ENCODE measurements at places on chromosomes 12 and 14.
A peak's percentile ranks its signal among the peaks of the same experiment; 100 is the strongest.

- DNase-seq = no peak
Measured at GRCh38 chr14:49303946-49304516, 282.1 kb downstream of the RPS29 start.

GRCh38 chr12:45779936-45780335 is 50.4 kb downstream of the ARID2 start:
- DNase-seq = no peak

- DNase-seq = peak; percentile 90
Measured at GRCh38 chr14:49999146-49999761, 106.4 kb downstream of the ARF6 start.

- DNase-seq = peak; percentile 88
Measured at GRCh38 chr12:51531978-51532497, 59.0 kb upstream of the SCN8A start.

GRCh38 chr12:122635471-122635870 is 67.7 kb downstream of the HCAR2 start:
- no peak for DNase-seq

DNA sequence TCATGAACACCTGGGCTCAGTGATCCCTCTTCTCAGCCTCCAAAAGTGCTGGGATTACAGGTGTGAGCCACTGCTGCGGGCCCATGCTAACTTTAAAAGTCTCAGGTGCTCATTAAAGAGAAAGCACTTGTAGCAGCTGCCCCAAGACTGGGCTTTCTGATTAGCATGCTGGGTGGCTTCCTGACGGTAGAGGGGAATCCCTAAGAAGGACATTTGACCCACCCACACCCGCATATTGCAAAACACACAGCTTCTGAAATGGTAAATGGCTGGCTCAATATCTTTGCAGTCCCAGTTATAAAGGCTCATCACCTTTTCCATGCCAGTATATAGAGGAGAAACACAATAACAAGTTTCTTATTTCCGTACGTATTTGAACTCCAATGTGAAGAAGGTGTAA is 19.3 kb upstream of the BICD1 start:
- no peak for DNase-seq

DNA sequence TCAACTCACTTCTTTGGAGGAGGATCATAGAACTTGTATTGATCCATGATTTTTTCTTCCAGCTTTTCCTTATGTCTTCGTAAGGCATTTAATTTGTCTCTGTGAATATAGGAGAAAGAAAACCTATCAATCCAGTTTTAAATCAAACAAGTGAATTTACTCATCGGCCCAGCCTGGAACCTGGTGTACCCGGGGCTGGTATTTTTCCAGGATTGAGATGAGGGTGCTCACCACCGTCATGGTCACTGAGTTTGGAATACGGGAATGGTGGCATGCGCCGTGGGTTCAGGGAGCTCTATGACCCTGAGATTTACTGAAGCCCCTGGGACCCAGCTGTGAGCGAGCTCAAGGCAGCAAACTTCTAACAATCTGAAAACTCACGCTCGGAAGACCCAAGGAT is 46.5 kb upstream of the GPR68 start:
- DNase-seq = no peak

- no peak for DNase-seq
Measured at GRCh38 chr12:93888964-93889363, 211.8 kb downstream of the CRADD start.

DNA sequence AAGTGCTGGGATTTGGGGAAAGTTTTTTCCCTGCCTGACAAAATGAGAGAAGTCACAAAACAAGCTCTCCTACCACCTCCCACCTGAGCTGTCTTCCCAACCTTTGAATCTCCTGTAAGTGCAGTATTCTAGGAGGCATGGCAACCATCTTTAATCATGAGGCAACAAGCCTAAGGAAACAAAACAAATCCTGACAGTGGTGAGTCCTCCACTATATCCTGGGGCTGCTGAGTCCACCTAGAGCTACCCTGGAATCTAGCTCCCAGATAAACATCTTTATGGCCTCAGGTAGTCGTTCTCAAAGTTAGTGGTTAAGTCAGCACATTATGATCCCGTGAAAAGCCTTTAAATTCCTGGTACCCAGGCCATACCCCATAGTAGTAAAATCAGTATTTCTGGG is 22.3 kb upstream of the ACTN1 start:
- DNase-seq = no peak

- DNase-seq = no peak
Measured at GRCh38 chr14:50031602-50032313, 84.6 kb downstream of the VCPKMT start.

GRCh38 chr12:88918161-88918560 is 337.9 kb upstream of the KITLG start:
- no peak for DNase-seq

- DNase-seq = no peak
Measured at GRCh38 chr14:24070285-24071143, 848 bp upstream of the CPNE6 start.

DNA sequence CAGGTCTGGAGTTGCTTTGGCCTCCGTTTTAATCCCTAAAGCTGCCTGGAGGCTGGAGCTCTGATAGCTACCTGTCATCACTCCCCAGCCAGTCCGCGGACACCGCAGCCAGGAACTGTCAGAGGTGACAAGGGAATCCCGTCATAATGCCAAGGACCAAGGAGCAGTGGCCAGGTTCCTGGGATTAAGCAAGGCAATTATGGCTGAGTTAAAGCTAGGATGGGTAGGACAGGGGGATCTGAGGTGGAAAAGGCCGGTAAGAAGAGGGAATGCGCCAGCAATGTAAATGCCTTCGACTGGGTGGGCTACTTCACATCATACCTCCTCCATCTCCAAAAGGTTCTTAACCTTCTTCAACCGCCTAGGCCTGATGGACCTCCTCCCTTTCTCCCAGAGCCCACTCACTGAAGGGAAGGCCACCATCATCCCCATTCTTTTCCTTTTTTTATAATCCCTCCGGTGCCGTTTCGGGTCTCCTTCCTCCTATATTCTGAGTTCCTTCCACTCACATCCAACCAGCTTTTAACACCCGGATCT is 1.9 kb downstream of the PPP1R3E start:
- DNase-seq = peak; percentile 68

- DNase-seq = no peak
Measured at GRCh38 chr12:39611818-39612217, 7.8 kb downstream of the ABCD2 start.

DNA sequence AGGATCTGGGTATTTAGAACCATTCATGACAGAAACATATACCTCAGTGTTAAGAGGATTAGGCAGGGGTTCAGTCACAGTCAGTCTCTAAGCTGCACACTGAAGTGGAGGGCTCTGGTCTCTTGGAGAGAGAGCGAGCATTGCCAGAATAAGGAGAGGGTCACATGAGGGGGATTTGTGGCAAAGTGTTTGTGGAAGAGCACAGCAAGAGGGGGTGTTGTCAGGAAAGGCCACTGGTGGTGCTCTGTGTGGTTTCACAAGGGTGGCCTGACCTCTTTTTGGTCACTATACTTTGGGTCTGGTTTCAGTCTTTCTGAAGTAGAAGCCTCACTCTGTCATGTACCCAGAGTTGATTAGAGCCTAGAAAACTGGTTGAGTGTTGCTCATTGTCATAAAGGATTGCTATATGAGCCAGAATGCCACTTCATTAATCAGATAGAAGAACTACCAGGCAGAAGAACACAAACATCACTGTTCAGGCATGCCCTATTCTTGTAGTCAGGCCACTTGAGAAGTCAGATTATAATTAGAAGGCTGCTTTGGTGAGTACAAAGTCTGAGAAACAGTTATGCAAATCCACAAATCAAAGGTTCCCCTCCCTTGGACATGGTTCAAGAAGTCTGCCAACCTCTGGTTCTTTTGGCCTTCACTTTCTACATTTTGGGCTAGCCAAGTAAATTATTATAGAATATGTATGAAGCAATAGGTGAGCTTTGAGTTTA is 8.4 kb downstream of the TMEM19 start:
- no peak for DNase-seq

- DNase-seq = no peak
Measured at GRCh38 chr14:60116181-60116580, 24.5 kb downstream of the PCNX4 start.

- DNase-seq = no peak
Measured at GRCh38 chr14:103856105-103856504, 8.7 kb upstream of the PPP1R13B start.

- no peak for DNase-seq
Measured at GRCh38 chr12:121996050-121996944, 25.4 kb upstream of the BCL7A start.

- DNase-seq = no peak
Measured at GRCh38 chr14:61219256-61219655, 61.9 kb downstream of the TMEM30B start.

DNA sequence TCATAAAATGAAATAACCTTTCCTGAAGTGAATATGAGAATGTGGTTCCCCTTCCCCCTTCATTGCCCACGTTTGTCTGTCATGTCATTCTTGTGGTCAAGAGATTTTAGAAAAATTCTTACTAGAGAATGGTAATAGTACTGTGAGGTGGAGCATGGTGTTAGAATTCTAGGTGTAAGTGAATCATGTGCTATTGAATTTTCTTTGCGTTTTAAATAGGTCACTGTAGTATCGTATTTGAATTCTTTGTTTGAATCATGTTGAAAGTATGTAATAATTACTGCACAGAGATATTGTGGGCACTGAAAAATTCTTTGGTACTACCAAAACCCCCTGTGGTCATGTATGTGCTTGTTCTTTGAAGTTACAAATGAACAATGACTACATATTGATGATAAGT is 49.9 kb downstream of the FUT8 start:
- no peak for DNase-seq

- DNase-seq = peak; percentile 82
Measured at GRCh38 chr12:4148418-4149056, 125.0 kb upstream of the CCND2 start.

DNA sequence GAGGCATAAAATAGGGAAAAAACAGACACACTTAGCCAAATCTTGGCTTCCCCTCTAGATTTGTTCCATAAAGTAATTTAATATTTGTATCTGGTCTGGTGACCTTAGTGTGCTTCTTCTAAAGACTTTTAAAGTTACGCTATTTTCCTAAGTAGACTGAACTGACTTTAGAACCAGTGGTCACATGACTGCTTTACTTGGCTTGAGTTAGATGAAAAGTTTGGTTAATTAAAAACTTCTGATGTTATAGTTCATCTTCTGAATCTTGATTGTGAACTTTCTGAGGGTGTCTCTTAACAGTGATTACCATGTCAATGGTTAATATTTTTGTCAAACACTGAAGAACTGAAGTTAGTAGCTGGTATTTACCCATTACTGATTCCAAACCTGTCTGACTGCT is 2.6 kb downstream of the BBS10 start:
- no peak for DNase-seq

DNA sequence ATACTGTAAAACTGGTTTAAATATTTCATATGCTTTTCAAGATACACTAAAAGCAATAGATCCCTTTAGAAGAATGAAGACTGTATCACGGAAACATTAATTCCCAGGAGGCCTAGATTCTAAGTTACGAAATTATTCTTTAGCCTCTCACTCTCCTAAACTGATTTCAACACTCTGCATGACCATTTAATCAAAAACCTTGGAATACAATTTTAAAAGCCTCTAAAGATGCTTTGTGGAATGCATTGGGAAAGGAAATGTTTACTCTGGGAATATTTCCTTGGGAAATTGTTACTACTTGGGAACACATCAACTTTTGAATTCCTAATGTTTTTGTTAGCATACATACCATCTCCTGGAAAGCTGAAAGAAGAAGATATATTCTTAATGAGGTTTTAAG is 255.7 kb upstream of the FAR2 start:
- DNase-seq = no peak

- DNase-seq = no peak
Measured at GRCh38 chr14:53055003-53055402, 98.1 kb downstream of the DDHD1 start.

- DNase-seq = peak; percentile 81
Measured at GRCh38 chr14:102774391-102775153, 2.7 kb upstream of the TRAF3 start.

- DNase-seq = no peak
Measured at GRCh38 chr14:22878271-22879246, 4.5 kb upstream of the REM2 start.

GRCh38 chr12:46671102-46671501 is 154.7 kb downstream of the SLC38A4 start:
- DNase-seq = no peak

DNA sequence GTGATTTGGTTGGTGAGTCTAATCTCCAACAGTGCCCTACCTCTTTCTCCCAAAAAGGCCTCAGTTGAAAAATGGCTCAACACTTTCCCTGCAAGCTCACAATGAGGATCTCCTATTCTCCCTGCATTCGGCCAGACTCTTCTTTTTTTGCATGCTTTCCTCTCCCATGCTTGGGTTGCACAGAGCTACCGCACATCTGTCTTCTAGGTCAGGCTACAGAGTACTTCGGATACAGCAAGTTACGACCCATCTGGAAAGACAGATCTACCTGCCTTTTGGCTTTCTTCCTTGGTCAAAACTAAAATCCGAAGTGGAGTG is 305 bp upstream of the SLC16A7 start:
- DNase-seq = no peak

GRCh38 chr14:44339231-44339630 is 167.9 kb downstream of the FSCB start:
- DNase-seq = no peak

DNA sequence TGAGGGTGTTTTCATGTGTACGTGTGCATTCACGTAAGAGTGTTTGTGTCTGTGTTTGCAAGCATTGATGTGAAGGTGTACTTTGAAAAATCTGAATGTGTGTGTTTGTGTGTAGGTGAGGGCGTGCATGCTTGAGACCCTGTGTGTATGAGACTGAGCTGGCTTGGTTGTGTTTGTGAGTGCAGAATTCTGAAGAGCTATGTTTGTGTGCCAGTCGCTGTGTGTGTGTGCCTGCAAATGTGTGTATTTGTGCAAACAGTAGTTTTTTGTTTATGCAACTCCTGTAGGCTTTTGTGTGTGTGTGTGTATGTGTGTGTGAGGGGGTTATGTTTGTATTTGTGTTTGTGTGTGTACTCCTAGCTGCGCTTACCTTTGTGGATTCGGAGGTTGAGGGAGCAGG is 1.7 kb upstream of the LHX5 start:
- DNase-seq = no peak

- DNase-seq = no peak
Measured at GRCh38 chr12:128259556-128260070, 7.4 kb upstream of the TMEM132C start.

DNA sequence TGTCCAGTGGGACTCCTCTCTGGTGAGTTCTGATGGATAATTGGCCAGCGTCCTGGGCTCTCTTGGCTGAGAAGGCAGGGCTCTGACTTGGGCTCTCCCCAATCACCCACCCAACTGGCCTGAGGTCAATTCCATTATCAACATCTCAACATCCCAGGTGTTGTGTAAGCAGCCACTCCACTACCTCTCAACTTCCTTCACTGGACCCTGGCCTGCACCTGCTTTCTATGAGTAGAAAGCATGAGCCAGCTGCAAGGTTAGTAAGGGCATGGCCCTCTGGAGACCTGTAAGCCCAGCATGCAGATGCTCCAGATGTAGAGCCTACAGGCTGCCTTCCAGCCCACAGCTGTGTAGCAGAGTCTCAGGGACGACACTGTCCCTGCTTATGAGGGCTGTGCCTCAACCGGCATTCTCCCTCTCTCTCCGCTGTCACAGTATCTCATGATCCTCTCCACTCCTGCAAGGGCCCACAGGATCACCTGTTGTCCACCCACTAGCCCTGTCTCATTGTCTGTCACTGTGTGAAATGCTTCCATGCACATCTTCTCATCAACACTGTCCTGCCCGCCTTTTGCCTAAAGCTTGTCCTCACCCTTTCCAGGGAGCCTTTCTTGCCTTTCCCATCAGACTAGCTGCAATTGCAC is 5.4 kb upstream of the KRT81 start:
- DNase-seq = no peak
